CD4-positive, alpha-beta T cell treated with Interleukin-4 for 1 hour (primary cell): ENCODE measurements at places on chromosomes 13 and 19.

GRCh38 chr13:110652231-110652730 lies 36.9 kb downstream of the NAXD start:
- DNase-seq, result no peak

- DNase-seq, result no peak
These were observed 24.6 kb downstream of the ZMYM5 start for GRCh38 chr13:19838865-19839275.

- no peak for DNase-seq
These were observed 6.6 kb upstream of the C1QTNF9B start for GRCh38 chr13:23903906-23904280.

DNA sequence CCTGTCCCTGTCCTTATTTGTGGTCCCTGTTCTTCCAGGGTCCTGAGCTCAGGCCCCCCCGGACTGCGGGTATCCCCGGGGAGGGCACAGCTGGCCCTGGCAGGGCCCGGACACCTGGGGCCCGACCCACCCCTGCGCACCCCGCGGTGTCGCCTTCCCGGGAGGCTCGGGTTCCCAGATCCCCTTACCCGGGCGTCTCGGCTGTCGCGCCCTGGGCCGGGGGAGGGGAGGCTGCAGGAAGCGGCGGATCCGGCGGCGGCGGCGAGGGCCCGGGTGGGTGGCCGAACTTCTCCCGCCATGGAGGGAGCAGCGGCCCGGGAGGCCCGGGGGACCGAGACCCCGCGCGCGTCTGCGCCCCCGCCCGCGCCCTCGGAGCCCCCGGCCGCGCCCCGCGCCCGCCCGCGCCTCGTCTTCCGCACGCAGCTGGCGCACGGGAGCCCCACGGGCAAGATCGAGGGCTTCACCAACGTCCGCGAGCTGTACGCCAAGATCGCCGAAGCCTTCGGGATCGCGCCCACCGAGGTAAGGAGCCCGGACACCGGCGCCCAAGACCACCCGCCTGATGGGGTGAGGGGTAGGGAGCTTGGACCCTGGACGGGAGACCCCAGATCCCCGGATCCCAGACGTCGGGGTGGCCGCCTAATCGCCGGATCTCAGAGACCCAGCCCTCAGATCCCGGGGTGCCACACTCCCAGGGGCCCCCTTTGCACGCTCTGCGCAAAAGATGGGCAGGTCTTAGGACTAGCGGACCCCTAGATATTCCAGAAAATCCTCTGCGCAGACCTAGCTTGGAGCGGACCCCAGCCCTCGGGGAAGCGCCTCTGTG lies at the start of gene GIPC3:
Gene GIPC3, plus strand, starts transcription at position 178 of the 826 bp plus-strand sequence. Its CDS starts 120 bp downstream, at position 298.
- DNase-seq, result no peak

- no peak for DNase-seq
These were observed 609.5 kb downstream of the UQCRFS1 start for GRCh38 chr19:28603453-28603852.

- DNase-seq, result no peak
These were observed 67.8 kb upstream of the IPO5 start for GRCh38 chr13:97885641-97886040.

GRCh38 chr13:19910336-19911072 lies 47.1 kb upstream of the ZMYM5 start:
- no peak for DNase-seq

- no peak for DNase-seq
These were observed 10.8 kb upstream of the RABAC1 start for GRCh38 chr19:41969772-41970458.

- no peak for DNase-seq
These were observed 27.0 kb upstream of the OXGR1 start for GRCh38 chr13:97021241-97021640.

DNA sequence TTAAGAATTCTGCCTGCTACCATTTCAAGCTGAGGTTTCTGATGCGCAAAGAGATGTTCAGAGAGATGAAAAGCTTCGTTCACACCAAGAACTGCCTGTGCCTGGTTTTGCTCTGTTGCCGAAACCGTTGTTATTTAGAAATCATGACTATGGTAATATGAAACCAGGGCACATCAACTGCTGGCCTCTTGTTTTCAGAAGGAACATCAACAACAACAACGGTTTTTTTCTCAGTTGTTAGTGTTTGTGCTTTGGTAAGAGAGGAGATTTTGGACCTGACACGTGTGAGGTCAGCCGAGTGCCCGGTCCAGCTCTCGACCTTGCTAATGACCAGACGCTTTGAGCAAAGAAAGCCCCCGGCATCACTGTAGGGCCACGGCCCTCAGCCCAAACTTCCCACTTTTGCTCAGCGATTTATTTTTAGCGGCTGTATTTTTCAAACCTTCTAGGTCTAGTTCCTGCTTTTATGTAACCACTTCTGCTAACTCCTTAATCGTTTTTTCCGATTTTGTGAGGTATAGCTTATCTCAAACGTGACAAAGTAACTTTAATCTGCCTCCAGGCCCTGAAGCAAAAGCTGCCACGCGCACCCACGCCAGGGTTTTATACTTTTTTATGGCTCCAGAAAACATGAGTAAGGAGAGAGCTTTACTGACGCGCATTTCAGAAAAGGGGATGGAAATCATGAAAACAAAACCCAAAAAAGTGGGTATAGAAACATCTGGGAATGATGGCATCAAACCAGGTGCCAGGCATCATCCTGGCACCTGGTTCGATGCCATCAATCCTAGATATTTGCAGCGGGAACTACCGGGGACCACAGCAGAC lies 42.0 kb downstream of the KLF2 start:
- DNase-seq, result peak; percentile 69

- DNase-seq, result no peak
These were observed 287.1 kb downstream of the ITGBL1 start for GRCh38 chr13:101739382-101740178.

DNA sequence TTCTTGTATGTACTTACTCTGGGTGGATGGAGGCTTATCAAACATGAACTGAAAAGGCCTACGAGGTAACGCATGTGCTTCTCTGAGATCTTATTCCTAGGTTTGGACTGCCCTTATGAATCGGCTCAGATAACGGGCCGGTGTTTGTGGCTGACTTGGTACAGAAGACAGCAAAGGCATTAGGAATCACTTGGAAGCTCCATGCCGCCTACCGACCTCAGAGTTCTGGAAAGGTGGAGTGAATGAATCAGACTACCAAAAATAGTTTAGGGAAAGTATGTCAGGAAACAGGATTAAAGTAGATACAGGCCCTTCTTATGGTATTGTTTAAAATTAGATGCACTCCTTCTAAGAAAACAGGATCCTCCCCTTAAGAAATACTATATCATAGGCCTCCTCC lies 172.4 kb upstream of the PCDH9 start:
- no peak for DNase-seq

DNA sequence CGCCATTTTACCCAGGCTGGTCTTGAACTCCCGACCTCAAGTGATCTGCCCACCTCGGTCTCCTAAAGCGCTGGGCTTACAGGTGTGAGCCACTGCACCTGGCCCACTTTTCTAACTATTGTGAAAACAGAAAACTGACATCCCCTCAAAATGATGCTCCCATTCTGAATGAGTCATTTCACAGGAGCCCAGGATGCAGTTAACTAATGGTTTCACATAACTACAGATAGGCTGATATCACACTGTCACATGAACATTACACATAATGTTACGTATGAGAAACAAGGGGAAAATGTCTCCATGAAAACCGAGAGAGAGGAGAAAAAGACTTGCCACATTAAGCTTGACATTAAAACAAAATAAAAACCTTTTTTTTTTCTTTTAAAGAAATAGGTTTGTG lies 37.5 kb downstream of the N4BP2L2 start:
- no peak for DNase-seq

GRCh38 chr13:51793570-51794271 lies 10.2 kb downstream of the DHRS12 start:
- DNase-seq, result peak; percentile 62

DNA sequence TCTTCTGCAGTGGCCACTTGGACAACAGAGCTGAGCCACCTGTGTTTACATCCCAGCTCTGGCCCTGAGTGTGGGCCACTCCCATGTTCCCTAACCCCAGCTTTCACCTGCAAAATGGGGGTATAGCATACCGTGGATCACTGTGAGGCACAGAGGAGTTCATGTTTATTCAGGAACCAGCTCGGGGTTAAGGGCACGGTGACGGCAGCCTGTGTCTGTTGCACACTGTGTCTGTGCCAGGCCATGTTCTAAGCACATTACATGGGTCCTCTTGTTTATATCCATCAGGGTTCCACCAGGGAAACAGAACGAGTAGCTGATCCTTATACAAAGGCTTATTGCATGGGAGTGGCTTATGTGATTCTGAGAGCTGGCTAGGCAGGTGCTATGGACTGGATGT lies 14.0 kb upstream of the IGLON5 start:
- DNase-seq, result no peak

DNA sequence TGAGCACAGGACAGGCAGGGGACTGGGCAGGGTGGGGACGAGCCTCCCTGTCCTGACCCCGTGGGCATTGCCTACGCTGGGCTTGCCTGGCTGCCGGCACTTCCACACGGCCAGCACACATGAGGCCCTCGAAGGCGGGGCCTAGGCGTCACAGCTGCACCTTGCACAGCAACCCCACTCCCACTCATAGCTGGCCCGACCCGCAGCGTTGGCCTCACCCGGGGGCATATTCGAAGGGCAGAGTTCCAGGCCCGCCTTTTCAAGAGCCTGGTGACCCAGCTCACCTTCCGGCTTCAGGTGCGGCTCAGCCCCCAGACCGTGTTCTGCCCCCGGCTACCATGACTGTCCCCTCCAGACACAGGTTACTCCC lies 16.9 kb upstream of the PROZ start:
- no peak for DNase-seq

DNA sequence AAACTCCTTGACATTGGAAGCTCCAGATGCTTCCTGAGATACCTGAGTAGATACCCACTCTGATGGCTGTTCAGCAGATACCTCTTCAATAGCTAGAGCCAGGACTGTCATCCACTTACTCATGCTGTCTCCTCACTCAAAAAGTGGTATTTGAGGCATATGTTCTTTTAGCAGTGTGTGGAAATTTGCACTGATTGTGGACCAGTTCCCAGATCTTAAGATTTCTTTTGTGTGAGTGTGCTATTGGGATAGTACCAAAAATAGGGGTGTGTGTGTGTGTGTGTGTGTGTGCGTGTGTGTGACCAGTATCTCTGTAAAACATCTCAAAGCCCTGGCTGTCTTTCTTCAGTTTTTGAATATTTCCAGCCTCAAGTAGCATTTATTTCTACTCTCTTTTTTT lies 108.3 kb downstream of the SLITRK5 start:
- no peak for DNase-seq

GRCh38 chr19:46729696-46730095 lies 12.8 kb upstream of the PRKD2 start:
- DNase-seq, result no peak

DNA sequence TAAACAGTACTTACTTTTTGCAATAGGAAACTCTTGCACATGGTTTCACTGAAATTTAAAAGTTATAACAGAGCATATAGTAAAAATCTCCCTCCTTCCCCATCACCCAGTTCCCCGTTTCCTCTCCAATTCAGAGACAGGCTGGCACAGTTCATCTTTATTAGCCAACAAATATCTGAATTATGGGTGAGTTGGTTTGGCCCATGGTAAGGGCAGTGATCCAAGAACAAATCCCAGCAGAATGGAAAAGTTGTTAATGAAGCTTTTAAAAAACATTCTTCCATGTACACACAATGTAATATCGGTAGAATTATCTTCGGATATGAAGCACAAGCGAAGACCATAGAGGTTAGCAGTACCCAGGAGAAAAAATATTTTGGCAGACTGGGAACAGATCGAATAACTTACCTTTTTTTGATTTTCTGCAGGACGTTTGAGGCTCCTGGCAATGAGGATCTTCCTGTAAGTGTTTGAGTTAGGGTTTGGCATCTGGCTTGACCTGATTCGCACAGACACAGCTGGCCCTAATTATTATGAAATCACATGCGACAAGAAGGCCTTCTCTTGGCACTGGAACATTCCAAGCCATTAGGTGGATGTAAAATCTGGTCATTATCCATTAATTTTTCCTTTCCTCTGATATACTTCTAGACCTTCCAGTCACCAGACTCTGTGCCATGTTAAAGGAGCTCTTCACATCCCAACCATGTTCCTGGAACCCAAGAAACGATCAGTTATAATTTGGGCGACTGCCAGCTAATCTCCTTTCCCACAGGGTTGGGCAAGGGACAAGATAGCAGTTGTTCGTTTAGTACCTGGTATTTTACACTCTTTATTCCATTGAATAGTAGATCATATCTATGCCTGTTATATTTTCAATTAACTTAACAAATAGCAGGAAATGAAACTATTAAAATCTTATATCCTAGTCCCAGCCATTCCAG lies 139.4 kb upstream of the TSC22D1 start:
- no peak for DNase-seq

- peak; percentile 23 for DNase-seq
These were observed 19.9 kb downstream of the NOSIP start for GRCh38 chr19:49560358-49560900.

DNA sequence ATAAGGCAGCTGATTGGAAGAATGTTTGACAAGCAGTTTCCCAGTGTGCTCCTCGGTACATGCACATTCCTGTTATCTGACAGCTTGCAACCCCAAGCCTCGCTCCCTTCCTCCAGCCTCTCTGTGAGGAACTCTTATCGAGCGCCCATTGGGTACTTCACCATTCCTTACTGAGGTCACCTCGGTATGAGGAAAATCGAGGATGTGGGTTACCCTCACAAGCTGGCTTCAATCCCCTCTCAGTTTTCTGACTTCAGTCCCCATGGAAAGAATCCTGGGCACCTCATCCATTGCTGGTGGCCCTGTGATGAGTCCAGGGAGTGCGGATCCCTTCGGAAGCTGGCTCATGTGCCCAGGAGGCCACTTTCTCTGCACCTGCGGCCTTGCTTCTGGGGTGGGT lies 17.3 kb downstream of the TEX29 start:
- DNase-seq, result no peak

DNA sequence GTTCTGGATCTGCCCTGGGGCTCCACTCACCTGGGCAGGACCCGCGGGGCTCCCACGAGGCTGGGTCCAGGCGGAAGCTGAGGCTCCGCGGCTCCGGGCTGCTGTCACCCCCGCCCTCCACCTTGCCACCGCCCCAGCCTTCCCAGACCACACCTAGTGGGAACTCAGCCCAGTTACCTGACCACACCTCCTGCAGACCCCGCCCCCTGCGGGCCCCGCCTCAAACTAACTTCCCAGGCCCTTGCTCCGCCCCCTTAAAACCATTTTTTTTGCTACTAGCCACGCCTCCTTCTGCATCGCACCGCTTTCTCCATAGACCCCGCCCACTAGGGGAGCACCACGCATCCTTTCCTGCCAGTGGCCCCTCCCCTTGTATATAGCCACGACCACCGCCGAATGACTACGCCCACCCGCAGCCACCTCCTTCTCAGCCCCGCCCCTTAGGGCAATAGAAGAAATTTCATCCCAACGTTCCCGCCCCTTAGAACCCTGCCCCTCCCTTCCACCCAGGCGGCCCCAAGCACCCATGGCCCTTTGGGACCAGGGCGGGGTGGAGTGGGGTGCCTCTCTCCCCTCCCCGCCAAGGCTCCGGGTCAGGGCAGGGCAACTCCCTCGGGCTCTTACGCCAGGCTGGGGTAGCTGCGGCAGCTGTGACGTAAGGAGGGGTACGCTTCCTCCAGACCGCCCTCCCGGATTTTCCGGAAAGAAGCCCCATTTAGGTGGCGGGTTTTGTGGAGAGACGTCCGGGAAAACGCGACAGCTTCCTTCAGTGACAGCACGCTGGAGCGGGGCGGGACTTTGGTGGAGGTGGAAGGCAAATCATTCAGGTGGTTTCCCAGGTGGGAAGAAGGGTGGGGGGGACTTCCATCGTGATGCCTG lies at the start of gene SH2D3A:
Gene SH2D3A, minus strand, starts transcription at position 79 of the 879 bp plus-strand sequence. CDS start 3,687 bp downstream, outside the sequence.
- DNase-seq, result peak; percentile 96

- DNase-seq, result no peak
These were observed 90.8 kb downstream of the UQCRFS1 start for GRCh38 chr19:29122185-29122584.
